ENCODE measurements at places on chromosomes 6 and 20.

- no peak for DNase-seq
Observed at GRCh38 chr20:51391926-51392325, 150.6 kb downstream of the NFATC2 start.

DNA sequence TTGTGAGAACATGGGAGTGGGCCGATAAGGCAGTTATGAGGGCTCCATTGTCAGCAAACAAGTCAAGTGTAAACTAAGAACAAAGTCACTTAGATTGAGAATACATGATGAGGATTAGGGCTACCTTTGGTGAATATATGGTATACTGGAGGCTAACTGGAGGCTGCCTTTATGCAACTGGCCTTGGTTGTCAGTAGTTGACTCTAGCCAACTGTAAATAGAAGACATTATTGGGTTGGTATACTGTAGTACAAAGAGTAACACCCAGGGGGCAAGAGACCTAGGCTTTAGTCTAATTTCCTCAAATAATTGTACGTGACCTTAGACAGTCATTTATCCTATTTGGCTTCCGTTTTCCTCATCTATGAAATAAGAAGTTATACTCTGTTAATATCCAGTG, 235.2 kb downstream of the ARID1B start:
- no peak for DNase-seq

- DNase-seq: no peak
Observed at GRCh38 chr20:47672166-47672565, 113.1 kb downstream of the SULF2 start.

DNA sequence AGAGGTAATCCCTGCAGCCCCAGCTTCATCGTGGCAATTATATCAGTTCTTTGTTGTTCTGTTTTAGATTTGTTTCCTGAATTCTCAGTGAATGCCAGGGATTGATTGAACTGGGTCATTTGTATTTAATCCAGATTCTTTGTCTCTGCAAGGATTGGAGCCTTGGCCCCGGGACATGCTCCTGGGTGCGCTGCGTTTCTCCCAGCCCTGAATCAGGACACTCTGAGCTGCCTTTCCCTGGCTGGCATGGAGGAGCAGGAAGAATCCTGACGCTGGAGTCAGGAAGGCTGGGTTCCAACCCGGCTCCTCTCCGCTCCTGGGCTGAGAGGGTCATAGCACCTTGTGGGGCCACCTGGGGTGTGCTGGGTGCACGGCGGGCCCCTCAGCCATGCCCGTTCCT, 545.6 kb downstream of the QKI start:
- no peak for DNase-seq

DNA sequence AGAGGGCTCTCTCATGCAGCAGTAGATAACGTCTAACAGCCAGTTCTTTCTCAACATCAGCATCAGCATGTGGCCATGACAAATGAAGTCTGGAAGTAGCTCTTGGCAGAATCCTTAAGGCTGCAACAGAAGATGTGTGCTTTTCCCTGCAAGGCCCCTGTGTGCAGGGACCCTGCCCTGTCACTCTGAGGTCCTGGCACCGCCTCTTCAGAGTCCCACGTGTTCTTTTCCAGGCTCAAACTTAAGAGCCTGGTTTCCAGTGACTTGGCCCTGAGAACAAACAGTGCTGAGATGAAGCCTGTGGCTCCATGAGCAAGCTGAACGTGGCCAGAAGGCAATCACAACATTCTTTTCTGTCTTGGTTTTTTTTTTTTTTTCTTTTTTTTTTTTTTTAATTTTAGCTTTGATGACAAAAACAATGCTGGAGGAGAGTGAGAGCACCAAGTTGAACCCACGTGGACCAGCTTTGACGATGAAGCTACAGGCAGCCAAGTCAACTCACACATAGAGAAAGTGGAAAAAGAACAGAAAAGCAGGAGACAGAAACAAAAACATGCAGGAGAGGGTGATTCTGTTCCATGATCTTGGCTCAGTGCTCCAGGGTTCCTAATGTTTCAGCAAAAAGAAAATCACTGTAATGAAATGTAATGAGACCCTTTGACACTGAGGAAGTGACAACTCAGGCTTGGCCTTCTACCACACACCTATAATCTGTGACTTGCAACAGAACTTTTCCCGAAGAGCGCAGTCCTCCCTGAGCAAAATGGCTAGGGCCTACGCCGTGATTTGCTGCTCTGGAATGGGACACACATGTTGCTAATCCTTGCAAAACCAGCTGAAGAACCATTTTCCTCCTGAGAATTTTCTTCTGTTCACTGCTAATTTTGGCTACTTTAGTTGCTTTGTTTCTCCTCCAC, 86.1 kb downstream of the FOXC1 start:
- no peak for DNase-seq

GRCh38 chr6:77178821-77179220, 284.5 kb downstream of the HTR1B start:
- DNase-seq: no peak

DNA sequence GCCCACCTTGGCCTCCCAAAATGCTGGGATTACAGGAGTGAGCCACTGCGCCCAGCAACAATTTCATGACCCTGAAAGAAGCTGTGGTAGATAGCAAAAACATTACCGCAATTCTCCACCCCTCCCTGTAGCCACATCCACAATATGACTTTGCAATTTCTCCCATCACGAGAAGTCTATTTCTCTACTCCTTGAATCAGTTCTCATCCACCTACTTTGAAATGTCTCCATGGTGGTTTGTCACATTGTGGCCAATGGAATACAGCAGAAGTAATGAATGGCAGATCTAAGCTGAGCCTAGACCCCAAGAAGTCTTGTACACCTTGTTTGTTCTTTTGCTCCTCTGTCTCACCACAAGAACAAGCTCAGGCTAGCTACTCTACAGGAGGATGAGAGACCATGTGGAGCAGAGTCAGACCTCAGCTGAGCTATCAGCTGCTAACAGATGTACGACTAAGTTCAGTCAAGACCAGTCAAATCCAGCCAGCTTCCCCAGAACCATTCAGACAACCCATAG, 6.3 kb downstream of the OXT start:
- no peak for DNase-seq

- DNase-seq: no peak
Observed at GRCh38 chr20:38766071-38766470, 17.8 kb downstream of the ACTR5 start.

- no peak for DNase-seq
Observed at GRCh38 chr6:1984346-1984994, 260.9 kb downstream of the GMDS start.

- no peak for DNase-seq
Observed at GRCh38 chr6:125554456-125554855, 195.0 kb upstream of the HEY2 start.

DNA sequence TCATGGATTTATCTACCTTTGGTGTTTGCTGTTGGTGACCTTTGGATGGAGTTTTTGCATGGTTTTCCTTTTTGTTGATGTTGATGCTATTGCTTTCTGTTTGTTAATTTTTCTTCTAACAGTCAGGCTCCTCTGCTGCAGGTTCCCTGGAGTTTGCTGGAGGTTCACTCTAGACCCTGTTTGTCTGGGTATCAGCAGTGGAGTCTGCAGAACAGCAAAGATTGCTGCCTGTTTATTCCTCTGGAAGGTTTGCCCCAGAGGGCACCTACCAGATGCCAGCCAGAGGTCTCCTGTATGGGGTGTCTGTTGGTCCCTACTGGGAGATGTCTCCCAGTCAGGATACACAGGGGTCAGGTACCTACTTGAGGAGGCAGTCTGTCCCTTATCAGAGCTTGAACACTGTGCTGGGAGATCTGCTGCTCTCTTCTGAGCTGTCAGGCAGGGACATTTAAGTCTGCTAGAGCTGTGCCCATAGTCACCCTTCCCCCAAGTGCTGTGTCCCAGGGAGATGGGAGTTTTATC, 9.2 kb upstream of the ZNF337 start:
- DNase-seq: no peak

DNA sequence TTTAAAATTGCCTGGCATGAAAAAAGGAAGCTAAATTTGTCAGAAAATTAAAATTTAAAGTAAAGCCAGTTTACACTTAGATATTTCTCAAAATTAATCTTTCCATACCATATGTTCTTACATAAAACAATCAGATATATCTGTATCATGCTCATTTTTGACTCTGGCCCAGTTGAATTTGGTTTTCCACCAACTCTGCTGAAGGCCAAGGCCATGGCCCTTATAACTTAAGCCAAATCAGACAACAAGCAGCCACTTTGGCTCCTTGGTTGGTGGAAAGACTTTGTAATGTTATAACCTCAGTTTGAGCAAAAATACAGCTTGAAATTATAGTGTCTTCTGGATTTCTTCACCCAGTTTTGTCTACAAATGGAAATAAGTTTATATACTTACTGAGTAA, 97.3 kb downstream of the CENPW start:
- no peak for DNase-seq

- DNase-seq: no peak
Observed at GRCh38 chr20:45814314-45814713, 1.9 kb downstream of the UBE2C start.

DNA sequence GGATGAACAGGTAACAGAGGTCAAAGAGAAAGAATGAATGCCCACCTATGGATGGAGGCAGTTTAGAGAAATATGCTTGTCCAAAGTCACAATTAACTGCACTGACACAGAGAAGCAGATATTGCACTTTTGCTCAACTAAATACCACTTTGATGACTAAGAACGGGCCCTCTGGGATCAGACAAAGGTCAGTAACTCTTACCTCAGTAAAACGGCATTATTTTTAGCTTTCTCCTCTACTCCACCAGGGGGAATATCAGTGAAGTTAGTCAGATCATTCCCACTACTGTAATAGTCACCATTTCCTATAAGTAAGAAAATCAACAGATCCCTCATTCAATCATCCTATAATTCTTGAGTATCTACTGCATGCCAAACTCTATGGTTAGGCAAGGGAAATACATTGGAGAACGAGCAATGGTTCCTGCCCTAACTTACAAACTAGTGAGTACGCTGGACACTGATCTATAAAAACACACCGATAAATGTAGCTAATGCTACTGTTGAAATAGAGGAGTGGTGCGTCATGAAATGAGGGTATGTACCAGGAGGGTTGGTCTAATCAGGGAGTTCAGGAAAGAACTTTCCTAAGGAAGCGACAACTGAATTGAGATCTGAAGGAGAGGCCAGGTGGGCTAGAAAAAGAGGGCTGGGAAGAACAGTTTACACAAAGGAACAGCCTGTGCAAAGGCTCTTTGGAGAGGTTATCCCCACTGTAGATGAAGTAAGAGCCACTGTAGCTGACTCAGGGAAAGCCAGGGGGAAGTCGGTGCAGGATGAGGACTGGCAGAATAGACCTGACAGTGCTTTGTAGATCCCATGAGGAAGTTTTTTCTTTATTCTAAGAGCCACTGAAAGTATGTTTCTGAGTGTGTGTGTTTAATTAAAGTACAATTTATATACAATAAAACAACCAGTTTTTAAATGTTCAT, 9.2 kb downstream of the ECI2 start:
- DNase-seq: no peak

- peak; percentile 66 for DNase-seq
Observed at GRCh38 chr6:27297857-27298730, 14.0 kb downstream of the POM121L2 start.

DNA sequence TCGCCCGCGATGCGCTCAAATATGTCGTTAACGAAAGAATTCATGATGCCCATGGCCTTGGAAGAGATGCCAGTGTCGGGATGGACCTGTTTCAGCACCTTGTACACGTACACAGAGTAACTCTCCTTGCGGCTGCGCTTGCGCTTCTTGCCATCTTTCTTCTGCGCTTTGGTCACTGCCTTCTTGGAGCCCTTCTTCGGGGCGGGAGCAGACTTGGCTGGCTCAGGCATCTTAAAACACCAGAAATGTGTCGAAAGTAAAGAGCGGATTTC, 36.4 kb downstream of the HFE start:
- DNase-seq: peak; percentile 58

- no peak for DNase-seq
Observed at GRCh38 chr6:161048641-161049040, 57.1 kb downstream of the MAP3K4 start.

GRCh38 chr6:17927705-17928104, 59.7 kb downstream of the KIF13A start:
- DNase-seq: no peak

- no peak for DNase-seq
Observed at GRCh38 chr20:20295621-20296498, 72.0 kb upstream of the INSM1 start.

DNA sequence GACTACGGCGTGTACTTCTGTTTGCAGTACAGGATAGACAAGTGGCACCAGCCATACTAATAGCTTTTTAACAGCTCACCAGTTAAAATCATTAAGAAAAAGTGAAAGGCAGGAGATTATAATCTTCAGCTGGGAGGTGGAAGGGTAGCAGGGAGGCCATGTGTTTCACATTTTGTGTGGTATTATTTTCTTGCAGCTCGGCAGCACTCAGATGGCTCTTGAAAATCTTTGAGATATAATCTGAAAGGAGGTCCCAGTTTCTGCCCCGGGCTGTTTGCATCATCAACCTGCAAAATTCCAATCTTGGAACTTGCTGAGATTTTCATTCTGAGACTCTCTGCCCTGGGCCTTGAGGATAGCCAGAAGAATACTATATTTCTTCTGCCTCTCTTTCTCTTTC, 87.5 kb upstream of the HDAC2 start:
- no peak for DNase-seq

GRCh38 chr6:52953911-52954839, 40.9 kb downstream of the GSTA4 start:
- DNase-seq: no peak

DNA sequence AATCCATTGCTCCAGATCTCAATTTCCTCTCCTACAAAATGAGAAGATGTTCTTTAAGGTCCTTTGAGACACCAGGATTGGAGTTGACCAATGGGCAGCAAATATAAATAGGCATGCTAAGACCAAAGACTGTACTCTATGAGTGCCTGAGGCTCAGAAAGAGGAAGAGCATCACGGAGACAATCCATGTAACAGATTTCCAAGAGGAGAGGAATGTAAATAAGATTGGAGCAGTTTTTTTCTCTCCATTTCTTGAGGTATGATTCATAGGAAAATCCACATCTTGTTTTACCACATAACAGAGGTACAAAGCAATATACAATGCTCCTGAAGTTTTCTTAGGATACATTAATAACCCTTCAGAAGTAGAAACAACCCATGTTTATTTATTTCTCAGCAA, 109.8 kb downstream of the UBE3D start:
- no peak for DNase-seq

- DNase-seq: no peak
Observed at GRCh38 chr20:13772529-13772928, 12.2 kb downstream of the ESF1 start.

DNA sequence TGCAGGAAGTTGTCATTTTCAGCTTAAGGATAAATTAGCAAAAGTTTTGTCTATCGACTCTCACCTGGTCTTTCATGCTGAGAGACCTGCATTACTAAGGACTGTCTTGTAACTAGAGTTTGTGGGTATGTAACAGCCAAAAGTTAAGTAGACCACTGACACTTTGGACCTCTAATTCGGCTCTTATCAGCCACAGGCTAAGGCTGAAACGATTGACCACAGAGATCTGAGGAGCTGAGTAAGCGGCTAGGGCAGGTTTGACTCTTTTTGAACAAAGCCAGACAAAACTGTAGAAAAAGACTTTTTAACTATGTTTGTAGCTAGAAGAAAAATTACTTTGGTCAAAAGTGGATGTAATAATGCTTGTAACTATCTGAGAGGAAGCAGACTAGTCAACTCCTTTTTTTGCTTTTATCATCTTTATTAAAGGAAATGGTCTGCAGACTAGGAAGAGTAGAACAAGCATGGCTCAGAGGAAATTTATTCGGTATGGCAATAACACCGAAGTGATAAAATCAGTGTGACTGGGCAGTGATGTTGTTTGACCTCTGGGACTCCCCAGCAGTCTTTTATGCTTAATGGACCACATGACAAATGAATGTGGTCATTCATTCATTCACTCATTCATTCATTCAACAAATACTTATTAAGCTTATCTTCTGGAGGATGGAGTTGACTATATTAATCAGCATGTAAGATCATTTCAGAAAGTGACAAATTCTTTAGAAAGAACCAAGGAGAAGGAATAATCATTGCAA, 725.0 kb upstream of the HS3ST5 start:
- DNase-seq: no peak
